Fibroblast of skin of right biceps (primary cell): ENCODE measurements at places on chromosomes 12 and 14.

DNA sequence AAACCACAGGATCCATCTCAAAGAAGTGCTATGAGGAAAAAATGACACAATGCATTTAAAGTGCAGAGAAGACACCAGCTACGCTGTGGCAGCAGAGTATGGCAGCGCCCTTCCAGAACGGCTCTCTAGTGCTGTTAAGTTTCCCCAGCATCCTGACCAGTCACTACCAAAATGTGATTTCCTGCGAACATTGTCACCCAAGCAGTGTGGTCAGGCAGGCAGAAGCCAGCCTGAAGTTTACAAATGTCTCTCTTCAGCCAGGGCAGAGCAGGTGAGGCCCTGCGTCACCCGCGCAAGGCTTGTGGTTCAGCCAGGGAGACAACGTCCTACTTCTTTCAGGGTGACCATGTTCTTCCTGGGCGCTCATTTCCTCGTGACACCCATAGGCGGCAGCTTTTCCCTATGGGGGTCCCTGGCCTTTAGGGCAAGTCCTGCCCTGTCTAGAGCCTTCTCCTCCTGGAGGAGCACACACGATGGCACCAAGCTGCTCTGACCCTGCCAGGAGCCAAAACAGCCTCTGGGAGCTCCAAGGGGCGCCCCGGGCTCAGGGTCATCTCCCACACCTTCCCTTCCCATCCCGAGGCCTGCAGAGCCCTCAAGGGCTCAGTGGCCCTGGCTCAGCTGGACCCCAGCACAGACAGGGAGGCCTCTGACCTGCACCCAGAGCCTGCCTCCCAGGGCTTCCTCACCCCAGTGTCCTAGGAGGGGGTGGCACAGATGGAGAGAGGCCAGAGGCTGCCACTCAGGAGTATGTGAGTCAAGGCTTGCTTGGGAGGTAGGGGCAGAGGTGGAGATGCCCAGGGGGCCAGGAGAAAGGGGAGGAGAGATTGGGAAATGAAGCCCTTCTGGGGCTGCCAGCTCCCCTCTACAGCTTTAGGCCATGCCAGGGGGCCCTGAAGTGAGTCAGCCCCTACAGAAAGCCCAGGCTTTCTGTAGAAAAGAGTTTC lies 41.9 kb downstream of the PSMA6 start:
- DNase-seq = no peak

DNA sequence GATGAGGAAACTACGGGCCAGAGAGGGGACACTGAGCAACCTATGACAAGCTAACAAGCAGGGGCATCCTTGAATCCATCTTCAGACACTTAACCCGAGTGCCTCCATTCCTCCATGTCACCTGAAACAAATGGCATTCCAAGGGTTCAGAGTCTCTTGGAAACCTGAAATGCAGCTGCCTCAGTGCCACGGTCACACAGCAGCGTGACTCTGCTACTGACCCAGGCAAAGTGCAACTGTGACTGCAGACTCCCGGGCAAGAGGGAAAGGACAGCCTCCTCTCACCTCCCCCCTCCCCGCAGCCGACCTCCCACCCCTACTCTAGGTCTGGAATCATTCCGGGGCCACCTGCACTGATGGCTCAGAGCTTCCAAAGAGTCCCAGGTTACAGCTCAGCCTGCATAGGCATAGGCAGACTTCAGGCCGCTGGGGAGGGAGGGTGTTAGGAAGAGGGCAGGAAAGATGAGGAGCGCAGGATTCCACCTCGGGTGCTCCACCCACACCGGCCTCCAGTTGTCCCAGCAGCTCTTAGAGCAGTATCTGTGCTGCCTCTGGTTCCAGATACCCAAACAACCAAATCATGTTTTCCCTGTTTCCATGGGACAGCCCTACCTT lies 53.2 kb downstream of the KCNK10 start:
- DNase-seq = no peak

DNA sequence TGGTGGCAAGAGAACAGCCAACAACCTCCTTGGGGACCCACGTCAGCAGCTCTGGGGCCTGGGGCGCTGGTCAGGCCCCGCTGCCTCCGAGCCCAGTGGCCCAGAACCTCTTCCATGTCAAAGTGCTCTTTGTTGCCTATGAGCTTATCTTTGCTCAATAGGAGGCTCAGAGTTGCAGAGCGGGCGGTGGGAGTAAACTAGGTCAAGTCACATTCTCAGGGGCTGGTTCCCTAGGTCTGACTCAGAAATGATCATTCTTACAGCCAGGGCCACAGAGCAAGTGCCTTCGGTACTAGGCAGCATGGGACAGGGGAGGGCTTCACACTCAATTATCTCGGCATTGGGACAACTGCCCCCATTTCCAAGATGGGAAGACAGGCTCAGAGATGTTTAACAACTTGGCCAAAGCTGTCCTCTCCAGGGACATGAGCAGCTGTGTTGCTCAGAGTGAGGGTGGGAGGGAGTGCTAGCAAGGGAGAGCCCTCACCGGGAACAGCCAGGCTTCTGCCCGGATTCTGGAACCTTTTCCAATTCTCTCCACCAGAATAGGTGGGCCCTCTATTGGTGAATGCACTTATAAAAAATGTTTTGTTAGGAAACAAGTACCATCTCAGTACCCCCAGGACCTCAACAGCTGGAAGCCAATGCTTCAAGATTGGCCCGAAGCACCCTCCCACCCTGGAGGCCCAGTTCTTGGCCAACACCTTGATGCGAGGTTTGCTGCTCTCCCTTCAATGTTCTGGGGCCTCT lies 11.9 kb downstream of the SLC25A29 start:
- DNase-seq = no peak

GRCh38 chr12:119156401-119157044 lies 22.2 kb upstream of the HSPB8 start:
- no peak for DNase-seq

- no peak for DNase-seq
Measured at GRCh38 chr12:105930557-105931503, 207.9 kb downstream of the NUAK1 start.
